ENCODE measurements at places on chromosomes 2 and 18. TPM values are rescaled to one million over a fixed set of nuclear protein-coding genes. Genes with fewer than 3 reads are reported as not detected.

Gene GPR155
- 1.6 TPM for total RNA-seq

Gene FSHR
- not detected for total RNA-seq

Gene RTN4
- 357 TPM for total RNA-seq

DNA sequence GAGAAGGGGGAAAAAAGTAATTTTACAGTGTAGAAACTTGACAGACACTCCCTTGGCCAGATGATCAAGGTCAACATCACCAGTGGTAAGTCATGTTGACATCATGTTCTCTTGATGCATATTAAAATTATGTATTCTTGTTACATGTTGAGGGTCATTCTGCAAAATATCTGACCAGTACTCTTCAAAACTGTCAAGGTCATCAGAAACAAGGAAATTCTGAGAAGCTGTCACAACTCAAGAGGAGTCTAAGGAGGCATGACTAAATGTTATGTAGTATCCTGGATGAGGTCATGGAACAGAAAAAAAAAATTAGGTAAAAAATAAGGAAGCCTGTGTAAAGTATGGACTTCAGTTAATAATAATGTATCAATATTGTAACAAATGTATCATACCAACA, 6.3 kb downstream of the SGPP2 start:
- no peak for DNase-seq

DNA sequence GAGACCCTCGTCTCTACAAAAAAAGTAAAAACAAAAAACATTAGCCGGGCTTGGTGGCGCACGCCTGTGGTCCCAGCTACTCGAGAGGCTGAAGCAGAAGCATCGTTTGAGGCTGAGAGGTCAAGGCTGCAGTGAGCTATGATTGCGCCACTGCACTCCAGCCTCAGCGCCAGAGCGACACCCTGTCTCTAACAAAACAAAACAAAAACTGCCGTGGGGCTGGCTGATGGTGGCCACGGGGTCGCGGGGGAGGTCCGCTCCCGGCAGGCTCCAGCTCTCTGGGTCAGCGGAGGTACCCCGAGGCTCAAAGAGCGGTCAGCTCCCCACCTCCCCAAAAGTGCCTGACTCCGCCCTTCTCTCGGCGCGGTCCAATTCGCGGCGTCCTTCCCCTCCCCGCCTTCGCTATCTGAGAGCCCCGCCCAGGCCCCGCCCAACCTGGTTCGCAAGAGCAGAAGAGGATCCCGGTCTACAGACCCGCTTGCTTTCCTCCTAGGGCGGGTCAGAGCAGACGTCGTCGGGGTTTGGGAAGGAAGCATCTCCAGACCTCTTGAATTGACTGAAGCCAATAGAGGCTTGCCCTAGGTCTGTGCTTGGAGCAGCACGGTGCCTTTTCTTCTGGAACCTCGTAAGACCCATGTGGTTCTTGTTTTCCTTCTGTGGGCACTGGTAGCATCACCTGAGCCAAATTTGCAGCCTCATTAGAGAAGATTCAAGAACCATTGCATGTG, 7.8 kb downstream of the RAX start:
- no peak for DNase-seq

- no peak for DNase-seq
Observed at GRCh38 chr2:222289278-222290160, 9.3 kb downstream of the PAX3 start.

GRCh38 chr2:20427931-20428526, 18.8 kb upstream of the RHOB start:
- DNase-seq = no peak

DNA sequence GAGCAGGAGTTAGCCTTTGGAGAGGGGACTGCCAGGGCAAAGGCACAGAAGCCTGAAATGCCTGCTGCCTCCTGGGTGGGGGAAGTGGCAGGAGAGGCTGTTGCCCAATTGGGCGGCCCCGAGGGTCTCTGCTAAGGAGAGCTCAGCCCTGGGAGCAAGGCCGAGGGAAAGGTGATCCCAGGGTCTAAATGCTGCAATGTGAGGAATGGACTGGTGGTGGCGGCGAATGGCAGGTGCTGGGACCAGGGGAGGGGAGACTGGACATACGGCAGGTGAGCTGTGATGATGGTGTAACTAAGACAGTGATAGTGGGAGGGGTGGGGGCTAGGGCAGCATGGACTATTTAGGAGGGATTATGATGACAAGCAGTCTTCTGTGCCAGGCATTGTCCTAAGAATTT, 104.0 kb downstream of the DYSF start:
- no peak for DNase-seq

- no peak for DNase-seq
Observed at GRCh38 chr2:240585101-240585500, 1.4 kb upstream of the CAPN10 start.

- DNase-seq = no peak
Observed at GRCh38 chr18:62165583-62165982, 21.3 kb downstream of the PIGN start.

Data from fibroblast of the aortic adventitia (primary cell).